Activated naive CD4-positive, alpha-beta T cell treated with anti-CD3 and anti-CD28 coated beads for 36 hours (primary cell): ENCODE measurements at places on chromosomes 1 and 21. TPM values are rescaled to one million over a fixed set of nuclear protein-coding genes. Genes with fewer than 3 reads are reported as not detected.

Gene ARHGEF19
- total RNA-seq = 5.3 TPM

Gene GPR37L1
- total RNA-seq = not detected

Gene UBL4B
- not detected for total RNA-seq

Gene ZNF593OS
- not detected for total RNA-seq

Gene KHDRBS1
- 189 TPM for total RNA-seq

Gene LCE6A
- total RNA-seq = not detected

Gene NES
- not detected for total RNA-seq

Gene KRTAP19-1
- not detected for total RNA-seq

Gene TMEM200B
- 2.7 TPM for total RNA-seq

GRCh38 chr1:3746830-3747521, 5.3 kb upstream of the CCDC27 start:
- peak; percentile 93 for DNase-seq

GRCh38 chr1:173757666-173758065, 42.9 kb downstream of the KLHL20 start:
- no peak for DNase-seq

GRCh38 chr1:239242404-239242803, 144.0 kb upstream of the CHRM3 start:
- DNase-seq = no peak

DNA sequence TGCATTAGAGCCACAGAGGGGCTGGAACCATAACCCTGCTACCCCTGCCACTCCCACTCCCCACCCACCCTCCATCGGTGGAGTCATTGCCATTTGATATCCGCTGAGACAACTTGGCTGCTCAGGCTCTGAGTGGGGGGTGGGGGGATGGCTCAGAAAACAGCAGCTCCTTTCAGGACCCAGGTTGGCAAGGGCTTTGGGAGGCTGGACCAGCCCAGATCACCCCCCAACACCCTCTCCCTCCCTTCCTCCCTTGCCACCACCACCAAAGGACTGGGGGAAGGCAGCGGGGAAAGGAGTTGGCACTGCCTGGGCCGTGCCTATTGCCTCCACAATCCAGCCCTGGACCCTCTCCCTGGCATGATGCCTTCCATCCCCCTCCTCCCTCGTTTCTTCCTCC, 1.7 kb downstream of the KCNJ10 start:
- DNase-seq = no peak

GRCh38 chr21:28334407-28334806, 658.3 kb downstream of the LTN1 start:
- no peak for DNase-seq

DNA sequence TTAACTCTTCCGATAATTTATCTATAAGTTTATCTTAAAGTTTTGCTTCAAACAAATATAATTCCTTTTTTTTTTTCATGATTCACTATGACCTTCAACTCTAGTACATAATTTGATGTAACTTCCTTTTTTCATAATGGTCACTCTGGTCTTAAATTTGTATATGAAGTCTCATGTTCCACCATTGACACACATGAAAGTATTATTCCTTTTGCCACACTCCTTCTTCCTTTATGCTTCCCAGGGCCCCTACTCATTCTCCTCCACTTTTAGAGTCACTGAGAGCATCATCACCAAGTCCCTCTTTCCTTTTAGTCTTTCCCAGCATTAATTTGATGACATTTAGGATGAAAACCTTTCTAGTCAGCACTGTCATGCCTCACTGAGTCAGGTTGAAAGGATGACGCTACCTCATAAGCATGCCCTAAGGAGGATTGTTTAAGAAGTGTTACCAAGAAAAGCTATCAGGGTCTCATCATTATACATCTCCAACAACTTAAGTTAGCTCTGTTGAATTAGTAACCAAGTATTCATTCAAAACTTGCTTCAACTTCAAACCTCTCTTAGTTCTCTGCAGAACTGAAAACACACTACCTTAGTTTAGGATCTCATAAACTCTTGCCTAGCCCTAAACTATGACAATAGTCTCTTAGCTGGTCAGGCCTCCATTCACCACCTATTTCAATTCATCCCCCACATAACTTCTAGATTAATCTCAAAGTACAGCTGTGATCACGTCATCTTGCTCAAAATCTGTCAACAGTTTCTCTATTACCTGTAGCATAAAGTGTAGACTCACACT, 14.5 kb downstream of the AUNIP start:
- no peak for DNase-seq

DNA sequence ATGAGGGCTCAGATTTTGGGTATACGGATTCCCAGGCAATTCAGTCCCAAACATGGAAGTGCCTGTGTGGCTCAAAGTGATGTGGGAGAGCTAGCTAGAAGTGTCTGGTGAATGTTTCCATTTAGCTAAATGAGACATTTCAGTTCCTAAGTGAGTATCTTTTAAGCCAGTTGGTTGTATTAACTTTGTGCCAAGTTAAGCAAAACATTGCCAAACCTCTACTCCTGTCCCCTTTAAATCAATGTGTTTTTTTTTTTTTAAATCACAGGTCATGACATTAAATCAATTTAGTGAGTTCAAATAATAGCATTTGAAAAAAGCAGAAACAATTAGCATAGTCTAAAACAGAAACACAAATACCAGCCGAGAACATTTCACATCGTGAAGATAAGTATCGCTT, 230.1 kb downstream of the ASTN1 start:
- no peak for DNase-seq

DNA sequence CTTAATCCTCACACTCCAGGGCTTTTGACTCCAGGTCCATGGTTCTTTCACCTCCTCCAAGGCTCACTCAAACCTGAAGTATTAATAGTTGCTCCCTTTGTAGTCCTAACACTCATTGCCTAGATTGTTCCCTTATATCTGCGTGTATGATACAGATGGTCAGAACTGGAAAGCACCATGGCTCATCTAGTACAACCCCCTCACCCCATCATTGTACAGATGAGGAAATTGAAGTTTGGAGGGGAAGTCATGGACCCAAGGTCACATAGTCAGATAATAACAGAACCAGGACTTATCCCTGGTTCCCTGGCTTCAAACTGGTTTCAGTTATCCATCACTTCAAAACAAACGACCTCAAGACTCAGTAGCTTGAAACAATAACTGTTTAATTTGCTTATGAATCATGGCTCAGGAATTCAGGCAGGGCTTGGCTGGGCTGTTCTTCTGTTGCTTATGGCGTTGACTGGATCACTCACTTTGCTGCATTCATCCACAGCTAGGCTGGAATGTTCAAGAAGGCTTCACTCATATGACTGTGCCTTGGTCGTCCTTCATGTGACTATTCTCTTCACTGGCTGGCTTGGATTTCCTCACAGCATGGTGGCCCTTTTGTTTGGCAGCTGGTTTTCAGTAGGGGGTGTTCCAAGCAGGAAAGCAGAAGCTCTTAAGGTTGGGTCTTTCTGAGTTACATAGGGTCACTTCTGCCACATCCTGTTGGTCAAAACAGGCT, 5.0 kb downstream of the NOS1AP start:
- DNase-seq = no peak

- DNase-seq = no peak
These were observed 24.6 kb upstream of the FCRL4 start for GRCh38 chr1:157622471-157622870.

DNA sequence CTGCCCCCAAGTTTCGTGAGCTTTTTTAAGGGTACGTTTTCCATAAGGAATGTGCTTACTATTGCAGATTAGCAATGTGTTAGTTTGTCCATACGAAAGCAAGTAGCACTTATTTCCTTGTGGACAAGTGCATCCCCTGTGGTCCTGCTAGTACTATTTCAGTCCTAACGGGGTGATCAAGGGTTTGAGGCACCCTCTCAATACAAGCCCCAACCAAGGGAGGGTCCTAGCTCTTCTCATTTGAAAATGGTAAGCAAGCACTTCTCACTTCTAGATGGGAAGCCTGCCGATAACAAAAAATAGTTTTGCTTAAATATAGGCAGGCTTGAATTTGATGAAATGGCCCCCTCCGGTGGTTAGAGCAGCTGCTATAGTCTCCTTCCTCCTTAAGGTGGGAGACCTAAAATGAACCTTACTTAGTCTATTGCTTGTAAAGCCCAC, 64.0 kb upstream of the HMCN1 start:
- peak; percentile 69 for DNase-seq

- no peak for DNase-seq
These were observed 56.9 kb downstream of the COP1 start for GRCh38 chr1:176149939-176150807.

DNA sequence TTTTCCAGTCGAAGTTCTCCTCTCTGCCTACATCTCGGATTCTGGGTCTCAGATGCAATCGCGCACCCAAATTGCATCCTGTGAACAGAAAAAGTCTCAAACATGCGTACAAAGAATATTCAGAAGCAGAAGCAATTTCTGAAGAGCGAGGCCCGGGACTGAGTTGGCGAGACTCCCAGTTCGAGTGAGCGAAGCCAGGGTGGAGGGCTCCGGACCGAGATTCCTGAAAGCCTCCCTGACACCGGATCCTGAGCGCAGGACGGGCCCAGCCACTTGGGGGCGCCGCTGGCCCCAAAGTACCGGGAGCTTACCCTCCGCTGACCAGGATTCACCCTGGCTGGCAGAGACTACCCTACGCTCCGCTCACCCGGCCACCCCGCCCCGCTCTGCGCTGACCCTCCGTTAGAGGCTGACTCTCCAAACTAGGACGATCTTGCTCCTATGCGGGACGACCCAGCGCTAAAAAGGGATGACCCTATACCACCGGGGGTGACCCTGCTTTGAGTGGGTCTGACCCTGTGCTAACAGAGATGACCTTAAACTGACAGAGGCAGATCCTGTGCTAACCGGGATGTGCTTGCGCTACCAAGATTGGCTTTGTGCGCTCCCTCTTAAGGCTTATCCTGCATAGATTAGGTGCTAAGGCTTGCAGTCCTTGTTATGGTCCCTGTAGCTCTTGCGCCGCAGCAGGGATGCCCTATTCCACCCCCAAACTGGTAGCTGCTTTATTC, 12.1 kb downstream of the FOXD2 start:
- DNase-seq = peak; percentile 35

GRCh38 chr1:92482665-92483609, 3.8 kb downstream of the GFI1 start:
- DNase-seq = peak; percentile 67

DNA sequence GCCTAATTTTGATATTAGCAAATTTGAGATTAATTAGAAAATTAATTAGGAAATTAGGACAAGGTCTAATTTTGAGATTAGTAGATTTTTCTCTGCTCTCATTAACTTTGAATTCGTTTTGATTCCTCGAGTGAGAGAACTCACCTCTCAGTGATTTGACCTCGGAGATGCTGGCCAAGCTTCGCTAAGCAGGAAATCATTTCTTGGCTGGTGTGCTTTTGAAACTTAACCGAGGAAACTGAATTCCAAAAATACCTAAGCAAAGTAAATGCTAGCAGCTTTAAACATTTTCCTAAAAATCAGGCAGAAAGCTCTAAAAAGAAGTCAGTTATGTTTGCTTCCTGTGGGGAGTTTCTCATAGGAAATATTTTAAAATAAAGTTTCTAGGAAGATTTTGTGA, 34.9 kb downstream of the CDC14A start:
- DNase-seq = no peak

GRCh38 chr1:20029178-20029912, 40.6 kb upstream of the PLA2G5 start:
- DNase-seq = no peak

DNA sequence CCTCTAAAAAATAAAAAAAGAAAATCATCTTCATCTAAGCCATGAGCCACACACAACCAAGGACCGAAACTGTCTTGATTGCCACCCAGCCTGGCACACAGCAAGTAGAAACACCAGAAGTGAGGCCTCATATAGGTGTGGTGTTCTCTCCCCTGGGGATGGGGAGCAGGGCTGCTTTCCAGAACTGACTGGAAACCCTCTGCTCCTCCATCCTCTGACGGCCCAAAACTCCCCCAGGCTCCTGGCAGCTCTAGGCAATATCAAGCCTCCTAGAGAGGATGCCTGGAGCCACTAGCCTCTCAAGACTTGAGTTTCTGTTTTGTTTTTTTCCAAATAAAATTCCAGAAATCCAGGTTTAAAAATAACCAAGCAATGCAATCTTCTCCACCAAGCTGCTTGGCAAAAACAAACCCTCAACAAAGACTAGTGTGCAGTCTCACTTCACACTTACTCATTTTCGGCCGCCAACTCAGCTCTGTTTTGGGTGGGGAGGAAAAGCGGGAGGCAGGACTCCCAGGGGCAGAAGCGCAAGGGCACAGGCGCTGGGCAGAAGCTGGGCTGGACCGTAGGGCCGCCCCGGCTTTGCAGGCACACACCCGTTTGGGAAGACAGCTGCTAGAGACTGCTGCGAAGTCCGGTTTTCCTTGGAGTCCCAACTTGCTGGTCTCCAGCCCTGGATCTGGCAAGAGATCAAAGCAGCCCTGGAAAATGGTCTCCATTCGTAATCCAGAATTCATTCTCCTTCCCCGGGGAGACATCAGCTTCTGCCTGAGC, 78.2 kb upstream of the CAPZB start:
- DNase-seq = no peak

DNA sequence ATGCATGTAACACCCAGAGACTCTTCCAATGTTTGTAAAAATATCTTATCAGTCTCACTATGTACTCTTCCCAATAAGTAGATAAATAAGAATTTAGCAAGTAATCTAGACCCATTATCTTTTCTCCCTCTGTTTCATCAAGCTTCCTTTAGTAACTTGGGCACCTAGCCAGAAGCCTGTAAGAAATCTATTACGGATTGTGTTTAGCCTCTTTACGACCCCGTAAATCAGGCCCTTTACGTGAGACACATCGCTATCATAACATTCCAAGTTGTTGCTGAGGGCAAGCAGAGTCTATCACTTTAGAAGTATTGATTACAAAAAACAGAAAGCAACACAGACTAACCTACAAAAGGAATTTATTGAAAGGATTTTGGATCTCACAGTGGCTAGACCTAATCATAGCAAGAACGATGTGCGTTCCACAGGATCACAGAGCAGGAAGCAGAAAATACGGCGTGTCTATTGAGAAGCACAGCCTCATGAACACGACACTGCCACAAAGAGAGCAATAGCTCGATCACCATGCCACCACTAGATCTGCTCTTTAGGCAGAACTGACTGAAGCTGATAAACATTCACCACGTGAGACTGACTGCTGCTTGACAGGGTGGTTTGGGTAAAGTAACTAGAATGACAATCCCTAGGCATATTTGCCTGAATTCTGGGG, 922.1 kb downstream of the AMY1C start:
- no peak for DNase-seq

DNA sequence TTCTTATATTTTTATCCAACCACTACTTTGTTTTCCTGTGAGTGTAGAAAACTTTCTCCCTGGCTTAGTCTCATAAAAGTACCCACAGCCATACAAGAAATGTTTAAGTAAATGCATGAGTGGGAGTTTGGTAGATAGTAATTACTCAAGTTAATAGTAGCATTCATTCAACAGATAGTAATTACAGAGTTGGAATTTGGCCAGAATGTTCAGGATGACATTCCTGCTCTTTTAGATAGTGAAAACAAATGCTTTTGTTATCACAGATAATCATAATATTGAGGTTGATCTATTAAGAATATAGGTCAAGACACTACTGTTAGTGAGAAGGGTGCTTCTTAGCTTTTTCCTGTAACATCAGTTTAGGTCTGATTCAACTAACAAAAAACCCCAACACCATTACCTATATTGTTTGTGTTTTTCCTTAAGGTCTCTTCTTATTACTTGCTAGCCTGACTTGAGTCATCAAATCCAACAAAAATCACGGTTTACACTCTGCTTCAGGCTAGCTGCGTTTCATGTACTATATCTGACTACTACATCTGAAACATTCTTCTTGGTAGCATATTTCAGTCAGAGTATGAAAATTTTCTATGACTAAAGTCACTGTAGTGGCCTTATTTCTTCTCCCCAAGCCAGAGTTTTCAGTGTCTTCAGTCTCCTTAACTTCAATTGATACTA, 163.7 kb downstream of the HS2ST1 start:
- DNase-seq = peak; percentile 20
